ENCODE measurements at places on chromosomes 7 and 10. TPM values are rescaled to one million over a fixed set of nuclear protein-coding genes. Genes with fewer than 3 reads are reported as not detected.

The SPDYE9 gene
- not detected for polyA plus RNA-seq

- no peak overlapping the region for H3K27ac ChIP-seq
- peaks cover 98% of the 10 kb centered on the region for H3K27me3 ChIP-seq
- H3K4me3 ChIP-seq = no peak overlapping the region
- H3K36me3 ChIP-seq = no peaks in the 10 kb centered on the region
- H3K4me1 ChIP-seq = no peaks in the 10 kb centered on the region
- DNase-seq = no peak
Observed at GRCh38 chr7:27122077-27122910, 8.3 kb downstream of the HOXA4 start.

GRCh38 chr10:36604316-36604715 is 521.1 kb upstream of the ANKRD30A start:
- H3K4me1 ChIP-seq = no peaks in the 10 kb centered on the region
- no peak overlapping the region for H3K27ac ChIP-seq
- no peaks in the 10 kb centered on the region for H3K36me3 ChIP-seq
- no peak overlapping the region for H3K4me3 ChIP-seq

DNA sequence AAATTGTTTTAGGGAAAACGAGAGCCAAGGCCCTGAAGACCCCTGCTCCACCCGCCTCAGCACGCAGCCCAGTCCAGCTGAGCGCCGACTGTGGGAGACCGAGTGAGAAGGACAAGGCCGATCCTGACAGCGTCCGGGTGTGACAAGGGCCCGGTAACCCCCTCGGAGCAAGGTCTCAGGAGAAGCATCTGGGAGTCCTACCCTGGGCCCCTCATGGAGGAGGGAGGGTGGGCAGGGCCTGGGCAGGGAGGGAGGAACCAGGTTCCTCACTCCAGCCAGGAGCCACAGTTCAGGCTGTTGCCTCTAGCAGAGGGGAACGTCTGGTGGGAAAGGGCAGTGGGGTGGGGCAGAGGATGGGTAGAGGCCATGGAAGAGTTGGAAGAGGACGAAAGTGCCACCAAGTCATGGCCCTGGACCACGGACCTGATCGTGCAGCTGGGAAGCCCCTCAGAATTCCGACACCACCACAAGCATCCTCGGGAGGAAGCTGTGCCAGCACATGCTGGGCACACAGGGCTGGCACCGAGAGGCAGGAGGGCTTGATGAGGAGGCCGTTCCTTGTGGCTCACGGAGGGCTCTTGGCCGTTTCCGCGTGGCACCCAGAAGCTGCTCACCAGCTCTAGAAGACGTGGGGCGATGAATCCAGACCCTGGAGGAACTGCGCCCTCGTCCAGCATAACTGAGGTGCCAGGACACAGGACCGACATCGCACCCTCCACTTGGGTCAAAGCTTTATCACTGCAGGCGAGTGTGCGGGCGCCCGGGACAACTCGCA is 2.2 kb upstream of the KNDC1 start:
- H3K27ac ChIP-seq = no peak overlapping the region
- no peaks in the 10 kb centered on the region for H3K4me1 ChIP-seq
- peak; percentile 66 for DNase-seq
- no peaks in the 10 kb centered on the region for H3K36me3 ChIP-seq

DNA sequence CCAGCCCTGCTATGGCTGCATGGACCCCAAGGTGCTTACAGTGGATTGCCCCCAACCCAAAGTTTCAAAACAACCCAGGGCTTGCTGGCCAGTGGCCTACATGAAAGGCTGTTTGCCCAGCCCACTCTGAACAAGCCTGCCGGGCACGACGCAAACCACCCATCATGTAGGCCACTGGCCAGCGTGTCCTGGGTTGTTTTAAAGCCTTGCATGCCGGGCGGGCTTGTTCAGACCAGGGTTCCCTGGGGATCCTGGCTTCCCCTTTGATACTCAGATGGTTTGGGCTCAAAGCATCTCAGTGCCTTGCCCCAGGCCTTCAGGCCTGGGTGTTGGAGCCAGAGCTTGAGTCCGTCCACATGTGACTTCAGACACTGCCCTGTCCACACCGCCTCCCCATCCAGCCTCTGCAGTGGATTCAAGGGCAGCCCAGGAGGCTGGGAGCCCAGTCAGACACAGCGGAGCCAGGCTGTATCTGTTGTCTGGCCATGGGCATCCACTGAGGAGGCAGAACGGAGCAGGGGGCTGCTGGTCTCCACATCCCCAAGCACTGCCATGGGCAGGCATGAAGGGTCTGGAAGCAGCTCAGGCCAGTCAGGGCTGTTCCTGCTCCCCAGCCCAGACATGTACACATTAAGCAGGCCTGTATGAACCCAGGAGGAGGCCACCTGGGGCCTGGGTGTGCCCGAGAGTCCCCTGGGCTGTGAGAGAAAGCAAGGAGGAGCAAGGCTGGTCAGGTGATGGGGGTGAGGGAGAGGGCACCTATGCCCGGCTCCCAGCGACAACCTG is 4.0 kb upstream of the ADIRF start:
- H3K4me3 ChIP-seq = no peak overlapping the region
- H3K36me3 ChIP-seq = no peaks in the 10 kb centered on the region
- peaks cover 6% of the 10 kb centered on the region for H3K4me1 ChIP-seq

DNA sequence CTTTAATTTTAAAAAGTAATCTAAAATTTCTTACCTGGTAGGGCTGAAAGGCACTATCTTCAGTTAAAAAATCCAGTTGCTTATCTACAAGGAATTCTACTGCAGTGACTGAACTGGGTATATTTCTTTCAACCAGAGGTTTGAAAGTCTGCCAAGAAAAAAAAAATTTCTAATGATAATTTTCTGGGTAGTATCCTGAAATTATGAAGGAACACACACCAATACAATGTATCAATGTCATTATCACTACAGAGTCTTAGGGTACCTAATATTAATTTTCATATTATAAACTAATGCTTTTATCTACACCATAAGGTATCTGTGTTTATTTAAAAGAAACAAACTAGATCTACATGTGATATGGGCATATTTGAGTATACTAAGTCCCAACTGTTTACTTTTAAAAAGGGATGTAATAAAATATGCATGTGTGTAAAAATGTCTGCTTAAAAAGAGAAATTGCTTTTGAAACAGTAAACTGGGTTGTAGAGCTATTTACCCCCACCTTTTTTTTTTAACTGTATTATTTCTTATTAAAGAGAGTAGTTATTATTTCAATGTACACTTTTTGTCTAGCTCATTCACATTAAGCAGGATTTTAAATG is 131.6 kb downstream of the NRBF2 start:
- peak overlapping the region; percentile 98 for H3K27ac ChIP-seq
- H3K4me3 ChIP-seq = peak overlapping the region; percentile 79
- no peaks in the 10 kb centered on the region for H3K27me3 ChIP-seq
- peaks cover 6% of the 10 kb centered on the region for H3K36me3 ChIP-seq
- H3K4me1 ChIP-seq = no peaks in the 10 kb centered on the region
- DNase-seq = no peak

Measured in SK-N-SH (cell line).